ENCODE measurements at places on chromosomes 6 and 20.

- no peak for DNase-seq
These were observed 176.3 kb downstream of the SCP2D1 start for GRCh38 chr20:18989736-18990474.

GRCh38 chr6:30810813-30811339, 66.5 kb upstream of the IER3 start:
- DNase-seq = no peak

- no peak for DNase-seq
These were observed 25.7 kb downstream of the PSMG4 start for GRCh38 chr6:3284436-3284876.

DNA sequence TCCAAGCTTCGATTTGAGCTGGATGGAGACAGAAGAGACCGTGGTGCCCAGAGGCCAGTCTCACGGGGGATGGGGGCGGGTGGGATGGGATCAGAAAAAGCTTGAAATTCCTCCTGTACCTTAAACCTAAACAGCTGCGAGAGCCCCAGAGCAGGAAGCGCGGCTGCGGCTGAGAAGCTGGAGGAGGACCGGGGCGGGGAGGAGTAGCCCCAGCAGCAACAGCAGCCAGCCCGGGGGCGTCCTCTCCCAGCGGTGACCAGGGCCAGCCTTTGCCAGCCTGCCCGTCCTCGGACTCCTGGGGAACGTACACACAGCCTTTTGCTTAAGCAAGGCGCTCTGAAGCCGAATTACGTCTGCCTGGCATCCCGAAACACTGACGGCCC, 17.4 kb upstream of the PRDM13 start:
- no peak for DNase-seq

- DNase-seq = no peak
These were observed 511 bp upstream of the SLC35B2 start for GRCh38 chr6:44257753-44258324.

- DNase-seq = no peak
These were observed 97.7 kb upstream of the SGK1 start for GRCh38 chr6:134415656-134416055.

DNA sequence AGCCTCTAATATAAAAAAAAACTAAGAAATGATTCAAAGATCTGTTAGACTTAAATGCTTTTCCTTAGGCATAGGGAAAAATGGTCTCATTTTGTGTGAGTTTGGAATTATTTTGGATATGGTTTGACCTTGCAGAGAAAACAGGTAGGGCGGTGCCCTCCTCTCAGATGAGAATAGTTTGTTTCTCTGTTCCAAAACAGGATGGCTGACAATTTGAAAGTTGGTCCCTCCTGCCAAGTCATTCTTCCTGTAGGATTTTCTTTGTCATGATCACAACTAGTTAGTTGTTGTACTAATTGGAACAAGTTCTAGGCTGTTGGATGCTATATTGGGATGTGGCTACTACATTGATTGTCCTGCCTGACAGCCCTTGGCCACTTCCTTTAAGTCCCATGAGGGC, 108.6 kb downstream of the BCKDHB start:
- DNase-seq = no peak

DNA sequence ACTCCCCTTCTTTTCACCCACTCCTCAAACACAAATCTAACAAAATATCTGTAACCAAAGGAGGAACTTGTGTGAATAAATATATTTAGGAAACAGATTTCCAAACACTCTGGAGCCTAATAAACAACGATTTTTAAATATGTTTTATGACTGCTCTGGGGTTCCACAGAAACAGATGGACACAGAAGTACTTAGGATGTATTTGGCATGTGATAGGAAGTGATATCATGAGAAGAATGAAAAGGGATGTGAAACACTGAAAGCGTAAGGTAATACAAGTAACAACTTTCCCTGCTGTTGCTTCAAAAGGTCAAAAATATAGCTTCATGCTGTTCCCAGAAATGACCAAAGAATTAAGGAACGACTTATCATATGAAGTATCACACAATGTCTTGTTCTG, 26.1 kb upstream of the ENPP1 start:
- no peak for DNase-seq

GRCh38 chr20:24040896-24041459, 52.4 kb upstream of the GGTLC1 start:
- no peak for DNase-seq

GRCh38 chr6:139941826-139942225, 567.4 kb upstream of the CITED2 start:
- DNase-seq = no peak

GRCh38 chr20:63361519-63362435, 628 bp upstream of the CHRNA4 start:
- no peak for DNase-seq

DNA sequence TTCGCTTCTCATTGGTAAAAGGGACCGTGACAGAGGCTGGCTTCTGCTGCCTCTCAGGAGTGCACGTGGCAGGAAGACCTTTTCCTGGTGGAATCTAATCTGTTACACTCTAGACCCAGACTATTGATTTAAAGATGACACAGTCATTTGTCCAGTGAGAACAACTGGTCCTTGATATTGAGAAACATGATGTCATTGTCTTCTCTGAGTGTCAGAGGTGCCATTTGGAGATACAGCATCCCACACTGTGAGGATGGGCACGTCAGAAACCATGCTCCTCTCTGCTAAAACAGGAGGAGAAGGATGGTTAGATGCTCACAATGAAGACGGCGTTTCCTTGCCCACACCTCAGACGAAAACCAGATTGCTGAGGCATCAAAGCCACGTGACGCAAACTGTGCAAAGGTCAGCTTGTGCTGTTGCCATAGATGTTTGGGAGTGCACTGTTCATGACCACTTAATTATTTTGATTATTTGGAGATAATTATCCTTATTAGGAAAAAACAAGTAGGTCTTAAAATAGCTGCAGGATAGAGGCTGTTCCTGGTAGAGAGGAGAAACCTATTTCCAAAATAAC, 169.0 kb downstream of the SMOC2 start:
- no peak for DNase-seq

GRCh38 chr6:145336119-145336518, 399.2 kb downstream of the EPM2A start:
- DNase-seq = no peak

DNA sequence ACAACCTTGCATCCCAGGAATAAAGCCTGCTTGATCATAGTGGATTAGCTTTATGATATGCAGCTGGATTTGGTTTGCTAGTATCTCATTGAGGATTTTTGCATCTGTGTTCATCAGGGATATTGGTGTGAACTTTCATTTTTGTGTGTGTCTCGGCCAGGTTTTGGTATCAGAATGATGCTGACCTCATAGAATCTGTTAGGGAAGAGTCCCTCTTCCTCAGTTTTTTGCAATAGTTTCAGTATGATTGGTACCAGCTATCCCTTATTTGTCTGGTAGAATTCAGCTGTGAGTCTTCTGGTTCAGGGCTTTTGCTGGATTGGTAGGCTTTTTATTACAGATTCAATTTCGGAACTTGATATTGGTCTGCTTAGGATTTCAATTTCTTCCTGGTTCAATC, 132.5 kb downstream of the ZFAND3 start:
- no peak for DNase-seq

- no peak for DNase-seq
These were observed 464.9 kb downstream of the TBC1D32 start for GRCh38 chr6:120869397-120869796.

- DNase-seq = no peak
These were observed 459.1 kb upstream of the CITED2 start for GRCh38 chr6:139833592-139833991.

DNA sequence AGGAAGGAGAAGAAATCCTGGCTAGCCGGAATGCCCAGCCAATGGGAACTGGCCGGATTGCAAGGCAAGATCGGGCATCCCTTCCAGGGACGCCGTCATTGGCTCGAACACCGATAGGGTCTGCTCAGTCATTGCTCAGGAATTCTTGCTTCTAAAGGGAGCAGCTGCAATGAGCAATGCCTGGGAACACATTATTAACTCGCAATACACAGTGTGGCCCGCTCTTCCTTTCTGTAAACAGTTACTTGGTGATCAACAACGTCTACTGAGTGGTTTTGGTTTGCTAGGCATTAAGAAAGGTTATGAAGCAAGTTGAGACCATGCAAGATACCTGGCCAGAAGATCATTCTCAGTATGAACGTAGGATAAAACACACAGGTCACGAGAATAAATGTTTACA, 165.4 kb upstream of the CITED2 start:
- DNase-seq = no peak

DNA sequence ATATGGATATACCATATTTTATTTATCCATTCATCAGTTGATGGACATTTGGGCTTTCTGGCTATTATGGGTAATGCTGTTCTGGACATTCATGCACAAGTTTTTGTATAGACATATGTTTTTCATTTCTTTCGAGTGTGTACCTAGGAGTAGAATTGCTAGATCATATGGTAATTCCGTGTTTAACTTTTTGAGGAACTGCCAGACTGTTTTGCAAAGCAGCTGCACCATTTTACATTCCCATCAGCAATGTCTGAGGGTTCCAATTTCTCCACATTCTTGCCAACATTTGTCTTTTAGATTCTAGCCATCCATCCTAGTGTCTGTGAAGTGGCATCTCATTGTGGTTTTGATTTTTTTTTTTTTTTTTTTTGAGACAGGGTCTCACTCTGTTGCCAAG, 20.8 kb downstream of the SRC start:
- DNase-seq = no peak

DNA sequence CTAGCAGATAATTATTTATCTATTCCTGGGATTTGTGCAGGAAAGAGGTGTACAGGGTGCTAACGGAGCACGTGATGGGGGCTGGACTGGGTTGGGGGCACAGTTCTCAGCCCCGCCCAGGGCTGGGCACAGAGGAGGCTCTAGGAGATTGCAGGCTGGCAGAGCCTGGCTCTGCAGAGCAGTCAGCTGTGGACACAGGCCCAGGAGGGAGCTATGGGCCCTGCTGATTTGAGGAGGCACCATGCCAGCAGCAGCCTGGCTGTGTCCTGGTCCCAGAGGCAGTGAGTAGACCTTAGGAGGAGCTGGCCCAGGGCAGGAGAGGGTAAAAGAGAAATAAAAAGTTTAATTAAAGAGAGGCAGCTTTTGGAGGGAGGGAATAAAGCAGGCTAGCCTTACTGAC, 19.3 kb downstream of the MAFB start:
- no peak for DNase-seq

DNA sequence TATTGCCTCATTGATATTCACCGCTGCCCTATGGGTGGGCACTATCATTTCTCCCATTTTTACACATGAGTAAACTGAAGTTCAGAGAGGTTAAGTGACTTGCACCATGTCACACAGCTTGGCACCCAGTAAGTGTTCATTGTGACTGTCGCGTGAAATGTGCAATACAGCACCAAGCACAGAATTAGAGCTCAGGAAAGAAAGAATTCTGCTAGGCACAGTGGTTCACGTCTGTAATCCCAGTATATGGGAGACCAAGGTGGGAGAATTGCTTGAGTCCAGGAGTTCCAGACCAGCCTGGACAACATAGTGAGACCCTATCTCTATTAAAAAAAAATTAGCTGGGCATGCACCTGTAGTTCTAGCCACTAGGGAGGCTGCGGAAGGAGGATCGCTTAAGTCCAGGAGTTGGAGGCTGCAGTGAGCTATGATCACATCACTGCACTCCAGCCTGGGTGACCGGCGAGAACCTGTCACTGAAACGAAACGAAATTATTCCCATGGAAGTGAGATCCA, 626 bp downstream of the SLC13A3 start:
- no peak for DNase-seq

DNA sequence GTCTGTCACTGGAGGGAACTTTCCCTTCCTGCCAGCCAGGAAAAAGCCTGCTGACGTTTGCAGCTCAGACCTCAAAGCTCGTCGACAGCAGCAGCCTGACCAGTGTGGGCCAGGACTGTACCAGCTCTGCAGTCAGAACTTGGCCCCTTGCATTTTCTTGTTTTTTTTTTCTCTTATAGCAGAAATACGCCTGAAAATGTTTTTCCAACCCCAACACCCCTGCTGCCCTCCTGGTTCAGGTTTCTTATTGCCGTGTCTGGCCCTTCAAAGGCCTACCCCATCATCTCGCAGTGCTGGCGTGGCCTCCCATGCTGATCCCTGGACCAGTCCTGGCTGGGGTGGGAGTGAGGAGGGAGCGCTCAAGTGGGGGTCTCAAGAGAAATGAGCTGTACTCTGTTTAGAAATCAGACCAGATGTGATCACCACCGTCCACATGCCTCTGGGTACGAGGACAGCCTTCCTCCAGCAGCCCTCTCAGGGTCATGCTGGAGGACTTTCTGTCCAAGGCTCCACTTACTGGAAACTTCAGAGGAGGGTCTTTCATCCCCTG, 169.0 kb downstream of the FOXC1 start:
- DNase-seq = no peak

- no peak for DNase-seq
These were observed 81.5 kb downstream of the MYLK4 start for GRCh38 chr6:2669067-2669700.

- no peak for DNase-seq
These were observed 107.3 kb downstream of the NOL4L start for GRCh38 chr20:32477594-32478512.

DNA sequence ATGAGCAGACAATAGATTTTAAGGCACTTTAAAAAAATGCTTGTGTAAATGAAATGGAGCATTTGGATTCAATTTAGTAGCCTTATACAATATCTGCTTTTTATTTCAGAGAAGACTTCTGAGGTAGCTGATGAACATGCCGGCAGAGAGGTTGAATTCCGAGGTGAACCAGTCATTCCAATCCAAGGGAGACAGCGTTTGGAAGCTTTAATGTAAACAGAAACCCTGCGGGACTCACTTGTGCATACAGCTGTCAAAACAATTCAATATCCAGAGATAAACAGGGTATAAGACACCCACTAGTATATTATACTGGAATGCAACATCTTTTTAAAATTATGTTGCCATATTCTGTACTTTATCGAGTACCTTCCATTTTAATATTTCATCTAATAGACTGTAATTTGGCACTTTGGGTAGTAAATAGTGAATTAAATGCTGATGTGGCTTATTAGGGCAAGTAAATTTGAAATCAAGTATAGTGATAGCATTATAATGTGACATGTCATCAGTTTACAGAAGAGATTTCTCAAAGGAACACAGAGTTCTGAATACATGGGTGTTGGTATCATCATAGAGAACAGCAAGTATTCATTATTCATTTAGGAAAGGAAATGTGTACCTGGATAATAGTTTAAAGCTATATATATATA, 347.7 kb downstream of the PRKN start:
- no peak for DNase-seq

GRCh38 chr6:148144917-148145521, 197.6 kb upstream of the SASH1 start:
- DNase-seq = peak; percentile 21

GRCh38 chr6:16205377-16206144, 32.8 kb upstream of the GMPR start:
- no peak for DNase-seq

- DNase-seq = no peak
These were observed 224.2 kb upstream of the SYNCRIP start for GRCh38 chr6:85866758-85867401.

GRCh38 chr20:1894471-1894950, 696 bp upstream of the SIRPA start:
- DNase-seq = no peak

Data from stimulated activated CD8-positive, alpha-beta memory T cell treated with anti-CD3 and anti-CD28 coated beads, Interleukin-2, amount 100 ng/mL, for 1 hour (primary cell).